Cardiac fibroblast (primary cell): ENCODE measurements at places on chromosomes 7 and 10.

GRCh38 chr7:841943-842342, 9.7 kb downstream of the SUN1 start:
- no peak for DNase-seq

DNA sequence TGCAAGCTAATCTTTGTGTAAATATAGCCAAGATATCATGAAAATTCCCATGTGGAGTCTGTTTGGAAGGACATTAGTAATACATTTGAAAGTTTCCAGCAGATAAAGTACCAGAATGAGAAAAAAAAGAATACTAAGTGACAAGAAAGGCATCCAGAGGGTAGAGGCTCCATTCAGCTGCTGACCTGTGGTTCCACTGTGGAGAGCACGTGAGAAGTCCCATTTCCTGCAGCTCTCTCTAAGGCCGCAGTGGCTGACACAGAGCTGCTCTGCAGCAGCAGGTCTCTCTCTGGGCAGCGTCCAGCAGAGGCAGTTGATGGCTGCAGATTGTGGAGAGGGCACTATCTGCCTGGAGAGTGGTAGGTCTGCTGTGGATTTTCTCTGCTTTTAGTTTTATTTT, 100.1 kb upstream of the TMEM72 start:
- no peak for DNase-seq

- DNase-seq, result no peak
Measured at GRCh38 chr10:44733501-44734488, 177.3 kb upstream of the TMEM72 start.

GRCh38 chr10:132383751-132384196, 13.2 kb upstream of the PWWP2B start:
- no peak for DNase-seq

DNA sequence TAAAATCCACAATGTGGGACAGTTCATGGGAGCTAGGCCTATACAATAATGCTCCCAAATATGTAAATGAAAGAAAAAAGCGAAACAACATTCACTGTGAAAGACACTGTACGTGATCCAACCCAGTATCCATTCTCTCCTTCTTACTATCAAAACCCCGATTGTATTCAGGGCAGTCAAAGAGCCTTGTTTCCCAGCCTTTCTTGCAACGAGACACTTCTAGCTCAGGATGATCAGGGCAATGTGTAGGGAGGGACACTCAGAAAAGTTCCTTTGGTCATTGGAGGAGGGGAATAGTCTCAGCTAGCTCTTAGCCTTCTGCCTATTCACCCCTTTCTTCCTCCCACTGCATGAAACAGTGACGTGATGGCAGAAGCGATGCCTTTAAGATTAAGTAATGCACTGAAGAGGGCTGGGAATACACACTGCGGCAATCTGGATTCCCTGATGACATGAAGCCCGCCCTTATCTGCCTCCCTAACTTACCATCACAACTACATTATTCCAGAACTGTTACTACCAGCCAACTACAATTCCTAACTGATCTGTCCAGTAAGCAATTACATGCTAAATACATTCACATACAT, 27.3 kb downstream of the UBE2H start:
- peak; percentile 88 for DNase-seq

DNA sequence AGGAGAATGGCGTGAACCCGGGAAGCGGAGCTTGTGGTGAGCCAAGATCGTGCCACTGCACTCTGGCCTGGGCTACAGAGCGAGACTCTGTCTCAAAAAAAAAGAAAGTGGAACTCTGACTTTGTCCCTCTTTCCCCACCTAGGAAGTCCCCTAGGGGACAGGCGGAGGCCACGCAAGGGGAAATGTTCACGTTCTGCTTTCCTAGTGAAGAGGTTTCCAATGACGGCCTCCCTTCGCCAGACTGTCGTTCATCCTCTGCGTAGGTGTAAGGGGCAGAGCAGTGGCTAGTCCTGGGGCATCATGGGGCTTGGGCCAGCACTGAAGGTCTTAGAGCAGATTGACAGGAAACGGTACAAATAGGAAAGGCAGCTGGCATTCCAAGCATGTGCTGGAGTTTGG, 30.6 kb downstream of the SUFU start:
- no peak for DNase-seq

- no peak for DNase-seq
Measured at GRCh38 chr7:130178251-130178650, 27.0 kb downstream of the TMEM209 start.

DNA sequence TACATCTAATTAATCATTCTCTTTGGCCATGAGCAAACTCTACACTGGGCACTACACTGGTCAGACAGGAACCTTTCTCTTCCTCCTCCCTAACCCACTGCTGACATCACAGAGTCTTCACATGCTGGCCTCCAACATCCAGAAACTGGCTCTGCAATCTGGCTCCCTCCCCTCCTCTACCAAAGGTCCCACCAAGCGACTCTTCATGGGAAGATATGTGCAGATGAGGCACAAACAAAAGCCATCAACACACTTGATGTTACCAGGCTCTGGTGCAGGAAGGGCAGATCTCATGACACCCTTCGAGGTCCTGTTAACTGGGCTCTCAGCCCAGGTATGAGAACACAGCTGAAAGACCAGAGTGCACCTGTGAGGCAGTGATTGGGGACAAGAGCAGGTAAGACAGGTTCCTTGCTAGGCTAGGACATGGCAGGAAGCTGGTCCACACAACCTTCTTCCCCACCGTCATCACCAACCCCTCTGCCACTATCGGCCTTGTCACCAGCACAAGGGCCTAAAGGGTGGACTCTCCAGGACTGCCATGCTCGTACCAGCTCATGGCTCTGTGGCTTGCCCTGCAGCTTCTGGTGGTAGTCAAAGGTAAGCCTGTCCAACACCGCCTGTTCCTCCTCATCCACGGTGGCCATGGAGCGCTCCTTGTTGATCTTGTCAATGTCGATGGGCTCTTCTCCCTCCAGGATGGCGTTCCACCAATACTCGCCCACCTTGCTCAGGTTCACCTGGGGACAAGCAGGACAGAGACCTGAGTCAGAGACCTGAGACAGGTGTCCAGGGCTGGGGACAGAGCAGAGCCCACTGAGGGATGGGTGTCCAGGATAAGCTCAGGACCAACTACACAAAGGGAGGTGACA, 66.6 kb upstream of the CAMK2B start:
- no peak for DNase-seq

DNA sequence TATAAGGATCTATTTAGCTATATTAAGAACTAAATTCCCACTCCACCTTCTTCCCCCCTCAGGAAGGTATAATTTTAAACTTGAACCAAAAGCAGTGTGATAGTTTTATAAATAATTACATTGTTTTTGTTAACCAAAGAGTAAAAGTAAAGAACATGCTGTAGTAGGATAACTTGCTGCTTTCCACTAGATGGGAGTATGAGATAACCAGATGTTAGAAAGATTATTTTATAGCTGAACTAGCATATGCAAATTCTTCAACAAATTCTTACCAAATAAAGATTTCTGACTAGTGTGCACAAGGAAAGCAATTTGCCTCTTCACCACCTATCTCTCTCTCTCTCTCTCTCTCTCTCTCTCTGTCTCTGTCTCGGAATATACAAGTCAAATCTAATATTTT, 31.8 kb downstream of the TES start:
- no peak for DNase-seq

- DNase-seq, result no peak
Measured at GRCh38 chr10:77180794-77181193, 456.8 kb downstream of the KCNMA1 start.

GRCh38 chr10:127907411-127908105, 655 bp downstream of the PTPRE start:
- peak; percentile 72 for DNase-seq

GRCh38 chr7:53418834-53419482, 383.5 kb downstream of the POM121L12 start:
- no peak for DNase-seq

GRCh38 chr10:234708-235406, 99.6 kb downstream of the ZMYND11 start:
- no peak for DNase-seq

GRCh38 chr7:36474283-36475010, 84.8 kb downstream of the ANLN start:
- DNase-seq, result peak; percentile 31

GRCh38 chr7:18552943-18553604, 57.5 kb downstream of the HDAC9 start:
- no peak for DNase-seq

DNA sequence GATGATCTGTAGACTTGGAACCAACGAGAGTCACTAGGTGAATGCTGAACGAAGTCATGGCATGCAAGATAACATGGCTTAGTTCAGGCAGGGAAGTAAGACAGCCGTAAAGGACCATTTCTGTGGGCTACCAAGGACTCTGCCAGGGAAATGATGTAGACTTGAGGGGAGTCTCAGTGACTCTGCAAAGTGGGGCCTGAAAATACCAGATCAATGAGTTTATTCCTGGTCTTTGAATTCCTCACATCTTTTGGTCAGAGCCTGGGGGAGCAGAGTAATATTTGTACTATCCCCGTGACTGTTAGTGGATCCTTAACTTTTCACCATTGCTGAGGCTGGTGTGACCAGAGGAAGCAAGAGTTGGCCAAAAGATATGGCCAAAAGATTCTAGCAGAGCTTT, 60.7 kb upstream of the INHBA start:
- no peak for DNase-seq

GRCh38 chr7:155298834-155299534, 1.3 kb downstream of the INSIG1 start:
- peak; percentile 97 for DNase-seq

DNA sequence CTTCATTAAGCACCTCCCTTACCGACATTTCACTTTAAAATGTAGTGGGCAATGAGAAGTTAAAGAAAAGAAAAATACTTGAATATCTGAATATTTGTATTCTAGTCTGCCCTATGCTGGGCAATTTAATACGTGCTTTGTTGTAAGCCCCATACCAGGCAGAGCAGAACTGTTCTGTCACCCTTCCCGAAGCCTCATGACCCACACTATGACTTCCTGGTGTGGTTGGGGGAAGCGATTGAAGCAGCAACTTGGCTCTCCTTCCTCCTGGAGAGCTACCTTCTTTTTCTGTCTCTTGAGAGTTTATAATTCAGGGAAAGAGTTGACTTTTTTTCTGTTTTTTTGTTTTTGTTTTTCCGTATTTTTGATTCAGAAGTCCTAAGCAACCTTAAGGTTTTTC, 243.7 kb downstream of the INHBA start:
- no peak for DNase-seq

- peak; percentile 58 for DNase-seq
Measured at GRCh38 chr10:73774637-73775036, 7.2 kb upstream of the CHCHD1 start.

- no peak for DNase-seq
Measured at GRCh38 chr10:113023017-113023416, 73.0 kb downstream of the TCF7L2 start.

DNA sequence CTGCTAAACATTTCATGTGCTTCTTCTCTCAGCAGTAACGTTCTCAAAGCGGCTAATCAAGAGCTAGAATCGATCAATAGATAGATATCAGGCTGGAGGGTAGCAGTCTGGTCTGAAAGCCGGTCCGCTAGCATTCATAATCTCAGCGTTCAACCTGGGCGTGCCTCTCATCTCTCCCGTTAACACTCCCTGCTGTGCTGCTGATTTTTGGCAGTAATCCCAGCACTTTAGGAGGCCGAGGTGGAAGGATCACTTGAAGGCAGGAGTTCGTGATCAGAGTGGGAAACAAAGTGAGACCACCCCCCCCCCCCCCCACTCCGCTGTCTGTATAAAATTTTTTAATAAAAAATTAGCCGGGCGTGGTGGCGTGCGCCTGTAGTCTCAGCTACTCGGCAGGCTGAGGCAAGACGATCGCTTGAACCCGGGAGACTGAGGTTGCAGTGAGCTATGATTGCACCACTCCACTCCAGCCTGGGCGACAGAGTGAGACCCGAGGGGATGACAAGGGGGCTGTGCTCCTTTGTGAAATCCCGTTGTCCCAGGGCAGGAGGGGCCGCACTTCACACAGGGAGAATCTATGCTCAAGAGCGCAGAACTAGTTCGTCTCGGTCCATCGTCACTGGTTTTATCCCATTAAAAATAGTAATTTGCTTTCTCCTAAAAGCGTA, 624 bp upstream of the CEP55 start:
- DNase-seq, result peak; percentile 52

DNA sequence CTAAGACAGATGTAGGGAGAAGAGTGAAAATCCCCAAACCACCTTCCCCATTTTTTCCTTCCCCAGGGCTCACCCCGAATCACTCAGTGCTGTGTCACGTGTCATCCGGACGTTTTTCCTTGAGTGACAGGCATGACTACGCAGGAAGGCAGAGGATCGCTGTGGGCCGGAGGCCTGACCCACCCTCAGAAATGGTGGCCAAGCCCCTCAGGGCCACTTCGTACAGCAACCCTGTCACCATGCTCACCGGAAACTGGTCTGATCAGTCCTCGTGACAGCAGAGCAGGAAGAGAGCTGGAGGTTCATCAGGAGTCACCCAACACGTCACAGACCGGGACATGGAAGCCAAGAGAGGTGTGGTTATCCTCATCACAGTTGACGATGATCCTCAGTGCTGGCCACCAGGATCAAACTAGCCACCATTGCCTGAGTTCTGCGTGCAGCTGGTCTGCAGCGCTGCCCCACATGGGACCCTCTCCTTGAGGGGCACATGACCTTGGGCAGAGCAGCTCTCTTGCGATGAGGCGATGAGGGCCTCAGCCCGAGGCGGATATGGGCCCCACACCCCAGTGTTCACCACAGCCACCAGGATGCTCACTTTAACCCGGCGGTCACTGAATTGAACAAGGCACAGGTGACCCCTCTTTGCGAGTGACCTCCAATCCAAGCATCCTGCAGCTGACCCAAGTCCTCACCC, 99.3 kb upstream of the INSIG1 start:
- DNase-seq, result no peak

DNA sequence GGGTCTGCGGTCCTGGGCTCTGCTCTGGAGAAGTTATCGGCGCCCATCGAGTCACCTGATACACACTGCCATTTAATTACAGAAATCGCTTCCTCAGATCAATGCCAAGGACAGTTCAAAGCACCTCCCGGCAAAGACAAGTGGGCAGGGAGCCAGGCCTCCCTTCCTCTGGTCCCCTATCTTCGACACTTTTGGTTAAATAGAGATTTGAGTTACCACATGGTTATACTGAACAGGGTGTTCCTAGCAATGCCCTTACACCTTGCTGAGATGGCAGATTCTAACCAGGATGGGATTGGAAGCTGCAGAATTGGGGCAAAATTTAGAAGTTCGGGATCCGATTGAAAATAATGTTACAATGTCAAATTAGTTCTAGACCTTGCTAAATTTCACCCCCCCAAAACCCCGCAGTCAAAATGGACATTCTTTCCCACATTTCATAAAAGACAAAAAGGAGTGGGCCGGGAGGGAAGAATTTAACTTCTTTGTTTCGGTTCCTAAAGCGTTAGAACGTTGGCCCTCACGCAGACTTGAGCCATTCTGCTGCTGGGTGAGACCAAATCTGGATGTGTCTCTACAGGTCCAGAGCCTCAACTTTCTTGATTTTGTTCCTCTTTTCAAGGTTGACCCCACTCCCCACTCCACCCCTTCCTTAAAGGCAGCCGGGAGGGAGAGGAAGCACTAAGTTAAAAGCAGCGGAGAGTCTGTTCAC, 2.2 kb upstream of the DLX5 start:
- DNase-seq, result no peak

GRCh38 chr7:152402384-152403250, 33.2 kb downstream of the KMT2C start:
- peak; percentile 59 for DNase-seq

GRCh38 chr7:2776401-2776800, 67.7 kb downstream of the GNA12 start:
- DNase-seq, result no peak
